ENCODE measurements at places on chromosomes 3 and 15. TPM values are rescaled to one million over a fixed set of nuclear protein-coding genes. Genes with fewer than 3 reads are reported as not detected.
A peak's percentile ranks its signal among the peaks of the same experiment; 100 is the strongest.

DNA sequence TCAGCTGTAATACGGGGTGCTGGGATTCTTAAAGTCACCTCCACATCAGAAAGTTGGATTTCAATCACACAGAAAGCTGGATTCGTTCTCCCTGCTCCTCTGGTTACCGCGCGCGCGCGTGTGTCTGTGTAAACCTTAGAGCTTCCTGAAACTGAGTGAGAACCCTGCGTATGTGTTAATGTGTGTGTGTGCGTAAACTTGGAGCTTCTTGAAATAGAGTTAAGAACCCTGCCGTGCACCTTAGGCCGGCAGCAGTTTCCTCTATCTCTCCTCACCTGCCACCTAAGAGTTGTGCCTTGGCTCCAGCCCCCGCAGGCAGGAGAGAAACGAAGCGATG lies 531 bp downstream of the LZTFL1 start:
- DNase-seq, result peak; percentile 28

DNA sequence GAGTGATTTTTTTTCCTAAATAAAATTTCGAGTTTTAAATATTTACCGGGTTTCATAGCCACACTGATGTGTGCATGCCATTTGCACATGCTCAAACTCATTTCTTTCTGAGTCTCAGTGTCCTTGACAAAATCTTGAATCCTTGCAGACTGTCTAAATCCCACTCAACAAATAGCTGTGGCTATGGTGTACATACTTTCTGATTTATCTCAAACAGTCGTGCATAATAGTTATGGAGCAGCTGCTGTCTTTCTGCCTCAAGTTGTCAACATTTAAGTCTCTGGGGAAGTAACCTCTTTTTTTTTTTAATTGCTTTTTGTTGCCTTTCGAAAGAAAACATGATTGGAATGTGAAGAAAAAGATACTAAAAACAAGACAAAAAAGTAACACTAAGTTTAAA lies 52.8 kb upstream of the UTS2B start:
- DNase-seq, result no peak

GRCh38 chr15:69798481-69799250 lies 299.1 kb downstream of the TLE3 start:
- peak; percentile 38 for DNase-seq

DNA sequence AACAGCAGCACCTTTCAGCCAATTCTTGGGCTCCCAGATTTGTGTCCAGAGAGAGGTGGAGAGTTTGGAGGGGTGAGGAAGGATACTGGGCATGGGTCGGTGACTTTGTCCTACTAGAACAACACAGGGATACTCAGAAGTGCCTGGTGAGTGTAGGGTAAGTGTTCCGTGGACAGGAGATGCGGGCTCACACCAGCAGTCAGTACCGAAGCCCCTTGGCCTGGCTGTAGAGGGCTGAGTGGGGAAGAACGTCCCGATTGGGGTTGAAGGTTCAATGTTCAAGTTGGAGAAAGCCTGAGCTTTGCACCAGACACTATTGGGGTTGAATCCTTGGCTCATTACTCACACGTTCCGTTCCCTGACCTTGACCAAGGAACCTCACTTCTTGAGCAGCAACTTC lies 40.8 kb upstream of the SLC6A11 start:
- no peak for DNase-seq

- DNase-seq, result no peak
Measured at GRCh38 chr3:119967353-119968006, 126.8 kb downstream of the GSK3B start.

DNA sequence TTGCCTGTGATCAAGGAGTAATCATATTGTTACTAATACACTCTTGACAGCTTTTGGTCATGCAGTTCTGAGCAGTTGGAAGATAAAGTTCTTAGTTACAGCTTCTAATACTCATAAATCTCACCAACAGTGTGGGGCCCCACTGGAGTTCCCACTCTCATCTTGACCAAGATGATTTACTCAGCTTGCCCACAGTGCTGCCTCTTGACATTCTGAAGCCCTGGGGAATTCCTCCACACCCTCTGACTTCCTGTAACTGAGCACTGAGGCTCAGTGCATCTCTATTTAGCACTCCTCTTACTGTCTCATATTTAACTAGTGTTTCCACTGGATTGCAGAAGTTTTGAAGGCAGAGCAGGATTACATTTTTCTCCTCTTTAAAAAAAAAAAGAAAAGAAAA lies 1.9 kb upstream of the ARL6IP5 start:
- DNase-seq, result peak; percentile 84

- no peak for DNase-seq
Measured at GRCh38 chr15:31346367-31347066, 19.9 kb downstream of the KLF13 start.

DNA sequence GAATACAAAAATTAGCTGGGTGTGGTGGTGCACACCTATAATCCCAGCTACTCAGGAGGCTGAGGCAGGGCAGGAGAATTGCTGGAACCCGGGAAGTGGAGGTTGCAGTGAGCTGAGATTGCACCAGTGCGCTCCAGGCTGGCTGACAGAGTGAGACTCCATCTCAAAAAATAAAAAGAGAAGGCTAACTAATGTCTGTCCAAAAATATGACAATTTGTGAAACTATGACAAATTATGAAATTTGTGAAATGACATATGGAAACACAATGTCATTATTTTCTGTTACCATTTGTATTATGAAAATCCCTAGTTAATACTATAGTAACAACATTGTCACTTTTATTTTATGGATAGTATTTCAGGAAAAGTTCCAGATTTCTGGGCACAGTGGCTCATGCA lies 1306.3 kb upstream of the EPHA6 start:
- DNase-seq, result no peak

- peak; percentile 33 for DNase-seq
Measured at GRCh38 chr3:194395778-194396538, 3.1 kb downstream of the GP5 start.

GOLGA6B gene
- total RNA-seq, result not detected

ECE2 gene
- total RNA-seq, result not detected

ITIH4 gene
- 0.68 TPM for total RNA-seq

KCNMB3 gene
- 0.88 TPM for total RNA-seq

ZKSCAN7 gene
- 5.8 TPM for total RNA-seq
